ENCODE measurements at places on chromosomes 11 and 22. TPM values are rescaled to one million over a fixed set of nuclear protein-coding genes. Genes with fewer than 3 reads are reported as not detected.

The MPEG1 gene
- not detected for total RNA-seq

The OR4C3 gene
- not detected for total RNA-seq

The OR52A5 gene
- total RNA-seq = not detected

The NNMT gene
- 11.6 TPM for total RNA-seq

The SORL1 gene
- total RNA-seq = 11.3 TPM

The C11orf65 gene
- 1.8 TPM for total RNA-seq

The TSSK2 gene
- not detected for total RNA-seq

GRCh38 chr11:8017894-8018483 is 30.9 kb downstream of the EIF3F start:
- DNase-seq = no peak

GRCh38 chr11:118689503-118689851 is 10.0 kb upstream of the TREH start:
- no peak for DNase-seq

GRCh38 chr22:44071781-44072326 is 47.8 kb downstream of the PARVB start:
- no peak for DNase-seq

GRCh38 chr11:63244862-63245261 is 1.5 kb upstream of the SLC22A25 start:
- DNase-seq = no peak

DNA sequence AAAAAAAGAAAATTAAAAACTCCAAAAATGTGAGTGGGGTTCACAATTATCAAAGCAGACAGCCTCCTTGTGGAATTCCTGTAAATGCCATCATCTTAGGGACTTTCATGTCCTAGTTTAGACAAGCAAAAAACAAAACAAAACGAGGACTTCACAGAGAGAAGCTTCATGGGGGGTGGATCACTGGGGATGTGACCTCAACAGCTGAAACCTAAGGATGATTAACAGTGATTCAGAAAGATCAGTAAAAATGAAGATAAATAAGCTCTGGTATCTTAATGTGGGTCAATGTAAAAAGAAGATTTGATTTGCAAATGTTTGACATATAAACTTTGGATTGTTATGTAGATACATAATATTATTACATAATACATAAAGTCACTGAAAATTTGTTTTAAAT is 8.1 kb upstream of the OR10W1 start:
- peak; percentile 15 for DNase-seq

- DNase-seq = peak; percentile 68
These were observed 57.5 kb downstream of the MYEOV start for GRCh38 chr11:69351460-69351859.

DNA sequence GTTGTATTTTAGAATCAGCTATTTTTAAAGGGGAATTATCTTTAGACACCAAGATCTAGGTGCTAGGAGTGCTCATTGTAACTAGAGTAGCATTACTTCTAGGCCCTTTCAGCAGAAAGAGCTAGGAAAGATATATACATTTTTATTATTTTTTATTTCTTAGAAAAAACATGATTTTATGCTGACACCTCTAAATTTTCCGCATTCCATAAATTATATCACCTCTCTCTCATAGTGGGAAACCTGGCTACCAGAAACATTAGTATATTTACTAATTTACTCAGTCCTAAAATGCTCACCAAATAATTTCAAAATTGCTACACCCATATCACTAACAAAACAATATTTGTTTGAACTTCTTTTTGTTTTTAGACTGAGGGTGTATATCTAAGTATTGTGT is 32.1 kb upstream of the SLC36A4 start:
- DNase-seq = no peak

- DNase-seq = no peak
These were observed 100.3 kb upstream of the CLPB start for GRCh38 chr11:72534371-72535193.

- peak; percentile 97 for DNase-seq
These were observed 700.6 kb downstream of the METTL15 start for GRCh38 chr11:28808771-28809170.

DNA sequence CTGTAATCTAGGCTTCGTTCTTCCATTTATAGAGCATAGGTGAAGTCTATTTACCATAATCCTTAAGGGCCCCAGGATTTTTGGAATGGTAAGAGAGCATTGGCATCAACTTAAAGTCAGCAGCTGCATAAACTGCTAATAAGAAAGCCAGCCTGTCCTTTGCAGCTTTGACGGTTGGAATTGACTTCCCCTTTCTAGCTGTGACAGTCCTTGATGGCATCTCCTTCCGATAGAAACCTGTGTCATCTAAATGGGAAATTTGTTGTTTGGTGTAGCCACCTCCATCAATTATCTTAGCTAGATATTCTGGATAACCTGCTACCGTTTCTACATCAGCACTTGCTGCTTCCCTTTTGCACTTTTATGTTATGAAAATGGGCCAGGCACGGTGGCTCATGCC is 58.0 kb upstream of the GLYATL1B start:
- DNase-seq = no peak

Measured in bronchial epithelial cell (primary cell).